Endothelial cell of coronary artery (primary cell): ENCODE measurements at places on chromosomes 5 and 9. TPM values are rescaled to one million over a fixed set of nuclear protein-coding genes. Genes with fewer than 3 reads are reported as not detected.

The STKLD1 gene
- total RNA-seq, result 0.36 and 0.47 TPM in 2 replicates

The KIF12 gene
- total RNA-seq, result 0.18 TPM in 1 of 2 replicates, not detected in the other

The FBXL17 gene
- total RNA-seq, result 3.6 and 5.3 TPM in 2 replicates

The SHISAL2B gene
- total RNA-seq, result not detected in 2 replicates

The FOXE1 gene
- not detected in 2 replicates for total RNA-seq

The ANKRD34B gene
- not detected in 2 replicates for total RNA-seq

The CCL19 gene
- total RNA-seq, result not detected in 2 replicates

The PCDHA9 gene
- 0.09 TPM in 2 replicates for total RNA-seq

The SLC35D2 gene
- 14.2 and 18.2 TPM in 2 replicates for total RNA-seq

The TTC23L gene
- total RNA-seq, result 0.09 TPM in 1 of 2 replicates, not detected in the other

The NELFB gene
- total RNA-seq, result 63.9 and 65.0 TPM in 2 replicates

The KIF4B gene
- total RNA-seq, result 0.19 and 0.27 TPM in 2 replicates

The SLC23A1 gene
- not detected in 2 replicates for total RNA-seq
